ENCODE measurements at places on chromosomes 2 and 18.

DNA sequence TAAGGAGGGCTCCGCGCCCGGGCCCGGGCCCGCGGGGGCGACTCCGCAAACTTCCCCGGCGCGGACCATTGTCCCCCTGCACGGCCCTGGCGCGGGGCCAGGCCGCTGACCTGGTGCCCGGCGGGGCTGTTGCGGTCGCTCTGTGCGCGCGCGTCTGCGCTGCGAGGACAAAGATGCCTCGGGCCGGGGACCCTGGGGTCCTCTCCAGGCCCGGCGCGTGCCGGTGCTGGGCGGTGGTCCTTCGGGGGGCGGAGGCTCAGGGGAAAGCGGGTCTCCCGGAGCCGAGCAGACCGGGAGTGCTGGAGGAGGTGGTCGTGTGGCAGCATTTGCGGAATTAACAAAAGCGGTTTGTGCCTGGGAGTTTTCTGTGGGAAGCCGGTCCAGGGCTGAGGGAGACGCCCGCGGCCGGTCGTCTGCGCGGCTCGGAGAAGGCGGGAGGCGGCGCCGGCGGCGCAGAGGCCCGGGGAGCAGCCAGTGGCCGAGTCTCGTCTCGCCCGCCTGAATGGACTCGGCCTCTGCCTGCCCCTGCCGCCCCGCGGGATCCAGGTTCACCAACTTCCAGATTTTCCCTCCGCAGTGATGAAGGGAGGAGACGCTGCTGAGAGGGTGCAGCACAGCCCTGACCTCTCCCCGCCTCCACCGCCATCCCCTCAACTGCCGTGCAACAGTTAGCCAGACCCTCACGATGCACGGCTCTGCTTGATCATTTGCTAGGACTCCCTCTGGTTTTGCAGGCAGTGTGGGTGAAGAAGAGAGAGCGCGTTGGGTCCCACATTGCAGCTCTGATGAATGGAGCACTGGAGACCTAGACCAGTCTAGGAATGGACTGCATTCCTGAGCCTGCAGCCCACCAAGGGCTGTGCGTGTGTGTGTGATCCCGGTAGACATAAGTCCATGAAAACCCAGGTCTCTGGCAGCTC, 705 bp downstream of the EFR3B start:
- peak; percentile 40 for DNase-seq

DNA sequence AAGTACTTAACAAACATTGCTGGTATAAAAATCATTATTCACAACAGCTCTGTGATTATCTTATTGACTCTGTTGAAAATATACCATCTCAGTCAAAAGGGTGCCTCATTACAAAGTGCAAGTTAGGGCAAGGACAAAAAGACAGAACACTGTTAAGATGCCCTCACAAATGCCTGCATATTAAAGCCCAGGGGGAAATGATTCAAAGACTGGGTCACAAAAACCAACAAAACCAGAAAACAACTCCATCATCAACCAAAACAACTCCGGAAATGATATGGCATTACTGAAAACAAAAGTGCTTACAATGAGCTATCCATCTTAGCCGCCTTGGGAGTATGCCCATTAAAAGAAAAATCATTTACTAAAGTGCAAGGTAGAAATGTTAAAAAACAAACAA, 9.9 kb downstream of the PLA2R1 start:
- DNase-seq, result no peak

DNA sequence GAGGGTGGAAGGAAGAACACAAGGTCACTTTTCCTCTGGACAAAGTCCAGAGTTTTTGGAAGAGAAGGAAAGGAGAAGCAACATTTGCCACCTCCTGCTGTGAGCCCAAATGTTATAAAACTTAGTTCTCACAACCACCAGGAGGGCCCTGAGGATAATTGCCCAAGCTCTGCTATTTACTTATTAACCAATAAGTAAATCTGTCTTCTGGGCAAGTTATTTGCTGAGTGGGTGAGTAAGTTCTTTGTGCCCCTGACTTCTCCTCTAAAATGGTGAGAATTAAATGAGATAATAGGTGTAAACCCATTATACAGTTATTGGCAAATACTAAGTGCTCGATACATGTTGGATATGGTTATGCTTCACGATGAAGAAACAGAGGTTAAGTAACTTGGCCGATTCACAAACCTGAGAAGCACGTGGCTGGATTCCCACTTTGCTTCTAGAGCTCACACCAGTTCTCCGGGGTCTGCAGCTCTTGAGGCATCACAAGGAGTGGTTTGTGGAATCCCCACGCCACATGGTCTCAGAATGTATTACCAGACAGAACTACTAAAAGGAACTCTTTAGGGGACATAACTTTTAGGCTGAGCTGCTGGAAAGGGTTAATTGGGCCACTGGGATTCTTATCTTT, 164.1 kb downstream of the MYCN start:
- DNase-seq, result no peak

- DNase-seq, result no peak
Measured at GRCh38 chr2:224890372-224890771, 151.9 kb downstream of the DOCK10 start.

GRCh38 chr2:73961274-73961673, 23.4 kb upstream of the TET3 start:
- DNase-seq, result no peak

- peak; percentile 31 for DNase-seq
Measured at GRCh38 chr2:120314690-120315366, 31.1 kb upstream of the INHBB start.

- DNase-seq, result no peak
Measured at GRCh38 chr2:214995926-214996670, 142.3 kb downstream of the ABCA12 start.

DNA sequence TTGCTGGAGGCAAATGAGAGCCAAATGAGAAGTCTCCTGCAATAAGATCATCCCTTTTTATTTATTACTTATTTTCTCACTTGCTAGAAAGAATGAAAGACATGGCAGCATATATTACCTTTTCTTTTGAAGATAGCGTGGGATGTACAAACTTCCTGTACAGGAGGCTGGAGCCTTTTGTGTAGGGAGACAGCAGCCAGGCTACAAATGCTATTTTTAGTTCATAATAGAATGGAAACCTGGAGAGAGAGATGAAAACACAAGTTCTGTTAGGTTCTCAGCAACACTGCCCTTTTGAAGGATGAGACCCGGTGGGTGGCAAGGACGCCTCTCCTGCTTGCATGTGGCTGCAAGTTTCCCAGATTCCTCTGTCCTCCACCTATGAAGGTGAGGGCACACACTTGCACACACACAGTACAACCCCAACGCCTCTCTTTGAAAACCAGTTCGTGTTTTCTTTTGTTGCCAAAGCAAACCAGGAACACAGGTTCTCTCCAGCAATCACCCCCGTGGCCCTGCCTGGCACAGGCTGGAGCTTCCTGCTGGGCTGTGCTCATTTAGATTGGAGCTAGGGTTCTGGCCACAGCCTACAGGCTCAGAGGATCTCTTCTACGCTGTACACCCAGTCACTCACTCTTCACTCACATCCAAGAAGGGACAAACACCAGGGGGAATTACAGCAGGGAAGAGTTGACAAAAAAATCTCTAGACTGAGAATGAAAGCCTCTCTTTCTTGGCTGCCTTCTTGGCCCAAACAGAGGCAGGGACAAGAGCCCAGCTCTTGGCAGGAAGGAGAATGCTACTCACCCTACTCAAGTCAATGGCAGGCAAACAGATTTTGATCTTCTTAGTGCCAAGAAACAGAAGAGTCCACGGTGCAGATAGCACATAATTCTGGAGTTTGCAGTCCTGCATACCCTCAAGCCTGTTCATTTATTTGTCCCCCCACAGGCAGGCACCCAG, 55.6 kb downstream of the MRPL35 start:
- DNase-seq, result no peak

- no peak for DNase-seq
Measured at GRCh38 chr2:197759625-197760292, 25.4 kb downstream of the BOLL start.

DNA sequence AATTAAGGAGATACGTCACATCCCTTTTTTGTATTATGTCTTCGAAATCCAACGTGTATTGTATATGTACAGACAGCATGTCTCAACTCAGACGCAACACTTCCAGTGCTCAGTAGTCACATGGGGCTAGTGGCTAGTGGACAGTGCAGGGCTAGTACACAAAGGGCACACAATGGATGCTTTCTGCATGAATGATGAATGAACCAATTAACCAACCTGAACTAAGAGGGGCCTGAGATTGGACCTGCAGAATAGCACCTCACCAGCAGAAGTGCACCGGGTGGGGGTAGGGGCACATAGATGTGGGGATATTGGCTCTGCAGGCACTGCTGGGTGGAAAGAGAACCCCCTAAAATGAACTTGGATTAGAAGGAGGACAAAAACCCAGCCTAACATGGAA, 20.7 kb downstream of the ST8SIA5 start:
- no peak for DNase-seq

DNA sequence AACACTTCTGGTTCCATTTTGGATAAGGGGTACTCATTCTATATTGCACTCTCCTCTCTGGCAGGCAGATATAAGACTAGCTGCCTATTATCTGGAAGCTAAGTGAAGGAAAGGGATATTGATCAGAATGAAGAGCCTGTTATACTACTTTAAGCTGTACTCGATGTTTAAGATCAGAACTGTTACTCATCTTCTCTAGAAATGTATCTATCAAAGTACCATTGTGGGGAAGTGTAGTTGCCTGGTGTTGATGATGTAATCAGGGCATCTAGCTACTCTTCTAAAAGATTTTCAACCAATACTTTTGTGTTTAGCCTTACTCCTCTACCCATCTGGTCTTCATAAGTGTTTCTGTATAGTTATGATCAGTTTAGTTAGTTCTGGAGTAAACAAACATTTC, 5.8 kb downstream of the CAMKMT start:
- no peak for DNase-seq

GRCh38 chr2:215728504-215729065, 284.8 kb downstream of the MREG start:
- DNase-seq, result no peak

DNA sequence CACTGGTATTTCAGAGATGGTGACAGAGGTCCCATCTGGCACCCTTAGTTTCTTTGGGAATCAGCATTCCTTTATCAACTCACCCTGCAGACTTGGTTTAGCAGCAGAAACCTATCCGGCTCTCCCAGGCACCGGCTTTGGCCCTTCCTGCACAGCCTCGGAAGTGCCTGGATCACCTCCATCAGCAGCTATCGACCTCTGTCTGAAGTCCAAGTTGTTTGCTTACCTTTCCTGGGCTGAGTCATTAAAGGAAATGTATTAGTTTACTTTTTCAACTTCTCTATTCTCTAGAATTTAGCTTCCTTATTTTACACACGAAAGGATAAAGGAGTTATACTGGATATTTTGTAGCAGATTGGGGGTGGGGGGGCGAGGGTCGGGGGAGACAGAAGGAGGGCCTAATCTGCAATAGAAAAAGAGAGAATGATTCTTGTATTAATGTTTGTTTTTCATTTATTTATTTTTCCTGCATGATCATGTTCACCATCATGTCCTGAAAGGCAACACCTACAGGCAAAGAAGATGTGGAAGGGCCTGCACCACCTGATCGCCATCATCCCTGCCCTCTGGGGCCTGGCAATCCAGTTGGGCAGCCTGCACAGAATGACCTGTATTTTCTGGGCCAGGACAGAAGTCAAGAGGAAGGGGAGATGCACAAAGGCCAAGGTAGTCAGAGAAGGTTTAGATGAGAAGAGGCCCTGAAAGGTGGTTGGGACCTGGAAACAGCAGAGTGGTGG, 22.1 kb upstream of the MAT2A start:
- no peak for DNase-seq

- DNase-seq, result no peak
Measured at GRCh38 chr2:222688917-222689316, 17.5 kb downstream of the MOGAT1 start.

DNA sequence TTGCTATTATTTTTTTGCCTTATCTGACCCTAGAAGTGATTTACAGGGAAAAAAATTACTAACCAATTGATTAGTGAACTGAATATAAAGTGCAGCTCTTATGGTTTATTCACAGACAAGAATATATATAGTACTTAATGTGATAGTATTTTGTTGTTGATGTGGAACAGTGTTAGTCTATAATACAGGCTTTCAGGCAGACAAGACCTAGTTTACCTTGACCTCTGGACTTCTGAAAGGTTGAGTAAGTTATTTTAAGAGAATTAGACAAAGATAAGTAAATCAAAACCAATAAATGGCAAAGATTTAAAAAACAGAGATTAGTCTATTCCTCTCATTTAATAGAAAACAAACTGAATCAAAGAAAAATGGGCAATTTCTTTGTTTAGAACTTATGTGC, 46.0 kb downstream of the SCN1A start:
- DNase-seq, result no peak

DNA sequence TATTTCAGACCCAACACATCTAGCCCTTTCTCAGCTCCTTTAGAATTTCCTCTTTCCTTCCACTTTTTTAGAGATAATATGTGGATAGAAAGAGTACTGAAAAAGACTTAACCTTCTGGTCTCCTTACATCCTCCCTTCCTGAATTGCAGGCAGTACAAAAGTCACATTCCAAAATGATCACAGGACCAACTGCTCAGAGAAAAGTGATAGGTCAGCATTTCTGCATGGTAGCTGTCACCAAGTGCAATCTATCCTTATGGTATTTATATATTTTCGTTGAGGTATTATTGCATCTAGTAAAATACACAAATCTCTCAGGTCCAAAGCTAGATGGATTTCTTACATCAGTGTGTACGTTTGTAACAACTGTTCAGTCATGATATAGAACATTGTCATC, 427.5 kb downstream of the LPIN1 start:
- no peak for DNase-seq

DNA sequence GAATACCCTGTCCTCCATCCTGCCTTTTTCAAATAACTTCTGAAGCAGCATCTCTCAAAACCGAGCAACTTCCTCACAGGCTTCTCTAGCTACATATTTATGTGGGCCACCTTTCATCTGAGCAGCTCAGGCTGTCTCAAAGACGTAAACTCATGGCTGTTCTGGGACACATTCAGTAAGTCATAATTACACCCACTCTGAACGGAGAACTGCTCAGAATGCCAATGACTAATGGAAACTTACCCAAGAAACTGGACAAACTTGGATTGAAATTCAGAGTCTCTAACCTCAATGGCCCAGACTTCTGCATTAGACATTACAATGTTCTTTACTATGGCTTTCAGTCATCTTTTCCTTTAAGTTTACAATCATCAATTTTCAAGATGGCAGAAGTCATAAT, 145.2 kb downstream of the RAD51AP2 start:
- DNase-seq, result no peak

GRCh38 chr2:98505971-98506664, 61.5 kb downstream of the INPP4A start:
- DNase-seq, result no peak

GRCh38 chr2:168114619-168115018, 132.8 kb downstream of the STK39 start:
- DNase-seq, result no peak

- DNase-seq, result peak; percentile 53
Measured at GRCh38 chr2:240640939-240641338, 15.7 kb downstream of the GPR35 start.

GRCh38 chr2:45789317-45789716, 137.8 kb downstream of the PRKCE start:
- DNase-seq, result no peak

Data from stimulated activated CD8-positive, alpha-beta memory T cell treated with anti-CD3 and anti-CD28 coated beads, Interleukin-4, amount 100 ng/mL, for 48 hours (primary cell).